Stimulated activated CD8-positive, alpha-beta memory T cell treated with anti-CD3 and anti-CD28 coated beads, Interleukin-2, amount 100 ng/mL, for 1 hour (primary cell): ENCODE measurements at places on chromosomes 4 and X.

GRCh38 chr4:169305651-169306050 is 34.9 kb upstream of the SH3RF1 start:
- no peak for DNase-seq

DNA sequence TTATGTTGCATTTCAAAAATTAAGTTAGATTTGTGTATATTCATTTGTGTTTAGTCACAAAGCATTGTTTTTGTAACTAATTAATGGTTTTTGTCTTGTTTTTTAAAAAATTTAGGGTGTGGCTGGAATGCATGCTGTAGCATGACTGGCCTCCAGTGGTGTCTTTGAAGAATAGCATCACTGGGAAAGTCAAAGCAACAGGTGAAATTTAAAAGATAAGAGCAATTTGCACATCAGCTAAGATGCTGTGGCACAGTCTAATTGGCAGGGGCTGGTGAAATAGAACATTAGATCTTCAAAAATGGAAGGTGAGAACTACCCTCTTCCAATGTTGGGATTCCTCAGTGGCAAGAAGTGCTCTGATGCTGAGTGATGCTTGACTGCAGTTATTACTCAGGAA is 45.3 kb downstream of the ANK2 start:
- DNase-seq: no peak

GRCh38 chr4:119059221-119059620 is 76.4 kb upstream of the MYOZ2 start:
- DNase-seq: no peak

DNA sequence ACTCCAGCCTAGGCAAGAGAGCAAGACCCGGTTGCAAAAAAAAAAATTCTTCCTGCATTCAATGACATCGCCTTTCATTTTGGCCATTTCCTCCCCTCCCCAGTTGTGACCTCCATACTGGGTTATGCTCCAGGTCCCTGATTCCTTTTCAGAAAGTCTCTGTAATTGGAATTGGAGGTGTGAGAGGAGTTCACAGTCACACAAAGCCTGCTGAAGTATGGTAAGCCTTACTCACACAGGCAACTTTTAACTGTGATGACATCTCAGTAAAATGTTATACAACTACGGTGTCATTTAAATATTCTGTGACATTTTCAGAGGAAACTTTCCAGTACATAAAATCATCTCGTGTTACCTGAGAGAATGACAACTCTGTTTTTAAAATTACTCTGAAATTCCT is 73.6 kb downstream of the CEP44 start:
- no peak for DNase-seq

DNA sequence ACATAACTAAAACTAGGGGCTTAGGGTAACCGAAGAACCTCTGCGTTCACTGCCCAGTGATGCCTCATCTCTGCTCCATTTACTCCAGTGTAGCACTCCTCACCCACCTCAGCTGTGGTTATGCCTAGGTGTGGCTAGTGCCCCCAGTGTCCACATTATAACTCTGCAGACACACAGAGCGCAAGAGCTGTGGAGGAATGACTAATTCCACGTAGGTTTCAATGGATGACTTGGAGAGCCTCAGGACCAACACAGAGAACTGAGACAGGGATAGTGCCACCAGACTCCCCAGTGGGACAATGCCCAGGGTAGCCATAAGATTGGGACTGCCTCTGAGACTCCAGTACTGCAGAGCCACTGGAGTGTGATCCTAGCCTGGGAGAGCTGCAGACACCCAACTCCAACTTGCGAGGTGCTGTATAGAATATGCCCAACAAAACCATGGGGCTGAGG is 542.4 kb upstream of the DIPK2B start:
- DNase-seq: no peak

- no peak for DNase-seq
Observed at GRCh38 chr4:149708513-149709130, 107.0 kb downstream of the IQCM start.

DNA sequence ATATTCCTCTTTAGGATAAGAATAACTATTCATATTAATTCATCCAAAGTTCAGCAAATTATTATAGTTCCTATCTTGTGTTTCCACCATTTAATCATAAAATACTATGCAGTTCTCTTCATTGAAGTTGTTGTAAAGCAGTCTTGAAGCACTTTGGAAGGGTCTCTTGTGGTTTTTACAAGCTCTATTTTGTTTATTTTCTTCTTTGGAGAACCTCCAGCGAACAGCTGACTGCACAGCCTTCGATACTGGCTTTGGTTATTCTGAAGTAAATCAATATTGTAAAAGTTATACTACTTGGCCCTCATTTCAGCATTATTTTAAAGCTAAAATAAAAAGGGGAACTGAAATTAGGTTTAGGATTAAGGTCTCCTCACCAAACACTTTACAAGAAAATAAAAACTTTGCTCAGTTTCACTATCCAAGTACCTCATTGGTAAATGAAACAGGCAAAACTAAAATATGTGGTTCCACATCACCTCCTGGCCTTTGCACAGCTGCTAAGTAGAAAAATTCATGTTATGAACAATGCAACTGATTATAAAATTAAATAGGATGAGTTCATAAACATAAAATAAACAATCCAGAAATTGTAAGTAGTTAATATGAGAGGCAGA is 1629.2 kb upstream of the ADGRL3 start:
- DNase-seq: no peak

GRCh38 chrX:17842769-17843525 is 18.2 kb downstream of the RAI2 start:
- no peak for DNase-seq

DNA sequence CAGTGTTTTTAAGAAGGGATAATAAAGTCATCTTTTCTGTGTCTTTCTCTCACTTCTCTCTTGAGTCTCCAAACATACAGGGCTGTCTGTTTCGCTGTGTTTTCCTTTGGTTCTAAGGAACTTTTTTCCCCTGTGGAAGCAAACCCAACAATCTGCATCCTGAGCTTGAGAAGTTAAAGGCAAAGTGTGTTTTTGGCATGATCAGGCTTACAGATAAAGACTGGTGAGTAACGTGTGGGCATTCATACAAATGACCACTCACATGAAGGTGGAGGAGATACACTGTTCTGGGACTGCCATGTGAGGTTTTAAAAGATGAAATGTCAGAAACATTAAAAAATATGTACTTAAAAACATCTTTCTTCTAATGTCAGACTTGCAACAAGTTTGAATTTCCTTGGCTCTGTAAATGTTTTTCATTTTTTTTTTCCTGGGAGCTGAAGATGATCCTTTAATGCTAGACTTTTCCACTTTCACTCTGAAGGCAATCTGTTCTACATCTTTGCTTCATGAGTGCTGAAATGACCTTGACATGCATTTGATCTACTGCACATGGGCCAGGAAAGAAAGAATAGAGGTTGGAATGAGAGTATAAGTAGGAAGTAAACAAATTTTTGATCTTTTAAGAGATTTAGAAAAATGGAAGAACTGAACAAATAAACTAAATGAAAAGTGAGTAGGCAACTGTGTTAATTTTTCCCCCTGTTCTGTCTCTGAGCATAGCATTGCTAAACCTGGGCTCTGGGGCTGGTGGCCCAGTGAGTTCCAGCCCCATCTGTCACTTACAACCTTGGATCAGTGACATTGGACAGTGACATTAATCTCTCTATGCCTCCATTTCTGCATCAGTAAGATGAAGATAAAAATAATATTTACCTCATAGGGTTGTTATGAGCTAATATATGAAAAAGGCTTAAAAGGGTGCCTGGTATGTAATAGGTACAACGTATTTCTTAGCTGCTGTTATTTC is 151.1 kb upstream of the TBC1D9 start:
- DNase-seq: no peak

- DNase-seq: no peak
Observed at GRCh38 chr4:53863736-53864365, 200.6 kb downstream of the CHIC2 start.

GRCh38 chr4:62544428-62544827 is 1344.3 kb downstream of the ADGRL3 start:
- DNase-seq: no peak

- no peak for DNase-seq
Observed at GRCh38 chr4:83629945-83630721, 94.2 kb downstream of the GPAT3 start.

DNA sequence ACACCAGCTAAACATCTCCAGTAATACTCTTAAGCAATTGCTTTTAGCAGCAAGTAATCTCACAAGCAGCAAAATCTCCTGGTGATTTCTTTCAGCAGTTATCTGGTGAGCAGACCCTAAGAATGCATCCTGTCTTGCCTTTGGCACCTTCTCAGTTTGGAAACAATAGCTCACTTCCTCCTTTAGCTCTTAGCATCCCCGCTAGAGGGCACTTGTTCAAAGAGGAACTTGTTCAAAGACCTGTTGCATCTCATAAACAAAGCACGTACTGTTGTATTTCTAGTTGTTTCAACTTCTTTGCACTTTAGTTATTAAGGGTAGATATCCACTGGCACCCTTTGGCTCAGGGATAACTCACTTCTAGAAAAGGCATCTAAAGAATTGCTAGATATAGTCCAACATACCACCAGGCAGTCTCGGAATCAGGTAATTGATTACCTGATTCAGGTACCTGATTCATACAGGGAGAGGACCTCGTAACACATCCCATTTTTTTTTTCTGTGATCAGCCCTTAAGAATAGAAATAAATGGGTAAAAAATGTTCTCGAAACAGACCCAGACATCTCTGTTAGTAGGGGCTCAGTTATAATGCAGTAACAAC is 81.9 kb upstream of the QRFPR start:
- DNase-seq: no peak

DNA sequence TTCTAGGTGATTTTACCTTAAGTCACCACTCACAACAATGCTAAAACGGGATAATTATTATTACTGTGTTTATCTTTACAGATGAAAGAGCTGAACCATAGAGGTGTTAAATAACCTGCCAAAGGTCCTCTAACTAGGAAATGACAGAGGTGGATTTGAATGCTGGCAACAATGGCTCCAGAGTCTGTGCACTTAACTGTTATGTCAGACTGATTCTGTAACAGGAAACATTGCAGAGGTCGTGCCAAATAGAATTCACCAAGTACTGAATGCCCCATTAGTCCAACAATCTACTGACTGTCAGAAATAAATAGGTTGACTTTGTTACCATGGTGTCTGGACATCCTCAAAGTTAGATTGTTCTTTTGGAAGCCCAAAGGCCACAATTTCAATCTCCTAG is 20.9 kb upstream of the USP27X start:
- no peak for DNase-seq

GRCh38 chrX:23494741-23495140 is 160.1 kb downstream of the PTCHD1 start:
- no peak for DNase-seq

DNA sequence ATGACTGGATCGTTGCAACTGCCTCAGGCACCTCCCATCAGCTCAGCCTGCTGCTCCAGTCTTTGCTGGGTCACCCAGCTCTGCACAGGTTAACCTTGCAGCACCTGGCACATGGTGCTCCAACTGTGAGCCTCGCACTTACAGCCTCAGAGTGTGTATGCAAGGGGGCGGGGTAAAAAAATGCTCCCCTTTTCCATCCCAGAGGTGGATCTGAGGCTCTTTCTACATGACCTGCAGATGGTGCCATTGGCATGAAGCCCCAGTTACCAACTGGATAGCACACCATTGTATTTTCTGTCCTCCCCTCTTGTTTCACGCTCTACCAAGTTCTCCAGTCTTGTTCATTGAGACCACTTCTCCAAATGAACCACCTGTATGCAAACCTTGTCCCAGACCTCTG is 46.2 kb upstream of the TRPC3 start:
- DNase-seq: no peak

- no peak for DNase-seq
Observed at GRCh38 chr4:186617921-186618320, 62.6 kb upstream of the MTNR1A start.

DNA sequence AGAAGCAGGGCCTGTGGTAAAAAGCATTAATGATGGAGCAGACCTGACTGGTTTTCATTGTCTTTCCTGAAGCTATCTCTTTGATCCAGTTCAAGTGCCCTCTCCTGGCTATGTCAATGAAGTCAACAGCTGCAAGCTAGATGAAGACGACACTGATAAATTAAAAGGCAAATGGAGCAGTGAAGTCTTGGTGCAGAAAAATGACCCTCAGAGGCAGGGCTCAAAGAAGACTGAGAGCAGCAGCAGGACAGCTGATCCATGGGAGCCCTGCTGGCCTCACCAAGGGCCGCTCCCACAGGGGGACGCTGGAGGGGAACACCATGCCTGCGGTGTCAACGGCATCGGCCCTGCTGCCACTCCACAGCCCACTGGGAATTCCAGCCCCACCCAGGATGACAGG is 96.2 kb downstream of the RELL1 start:
- DNase-seq: no peak

GRCh38 chrX:27815209-27815608 is 7.4 kb downstream of the MAGEB10 start:
- no peak for DNase-seq

DNA sequence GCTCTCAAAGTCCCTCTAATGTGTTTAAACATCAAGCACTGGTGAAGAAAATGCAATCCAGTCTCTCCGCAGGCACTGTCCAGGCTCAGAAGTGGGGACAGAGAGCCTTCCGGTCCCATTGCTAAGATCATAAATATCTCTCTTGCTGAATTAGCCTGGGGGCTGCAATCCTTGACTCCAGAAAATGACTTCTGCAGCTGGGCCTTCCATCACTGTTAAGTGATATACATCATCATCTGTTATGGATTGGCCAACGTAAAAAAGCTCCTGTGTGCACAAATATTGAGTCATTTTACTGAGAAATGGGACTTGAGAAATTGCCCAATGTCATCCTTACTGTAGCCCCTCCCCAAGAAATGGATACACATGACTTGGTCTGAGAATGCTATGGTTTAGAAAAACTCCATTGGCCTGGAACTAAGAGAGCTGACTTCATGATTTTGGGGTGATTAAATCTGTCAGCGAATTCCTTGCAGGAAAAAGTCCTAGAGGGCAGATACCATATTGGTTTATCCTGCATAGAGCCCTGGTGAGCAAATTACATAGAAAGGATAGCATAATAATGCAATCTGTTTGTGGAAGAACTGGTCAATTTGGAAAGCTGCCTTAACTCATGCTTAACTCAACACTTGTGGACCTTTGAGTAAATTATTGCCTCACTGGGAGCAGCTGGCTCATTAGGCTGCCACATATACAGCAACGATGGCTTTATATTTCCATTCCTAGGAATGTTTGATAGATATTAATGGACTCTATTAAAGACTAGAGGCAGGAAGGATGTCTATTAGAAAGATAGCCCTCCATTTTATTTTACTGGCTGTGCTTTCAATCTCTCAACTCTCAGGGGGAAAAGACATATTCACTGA is 346.1 kb downstream of the GBA3 start:
- no peak for DNase-seq

DNA sequence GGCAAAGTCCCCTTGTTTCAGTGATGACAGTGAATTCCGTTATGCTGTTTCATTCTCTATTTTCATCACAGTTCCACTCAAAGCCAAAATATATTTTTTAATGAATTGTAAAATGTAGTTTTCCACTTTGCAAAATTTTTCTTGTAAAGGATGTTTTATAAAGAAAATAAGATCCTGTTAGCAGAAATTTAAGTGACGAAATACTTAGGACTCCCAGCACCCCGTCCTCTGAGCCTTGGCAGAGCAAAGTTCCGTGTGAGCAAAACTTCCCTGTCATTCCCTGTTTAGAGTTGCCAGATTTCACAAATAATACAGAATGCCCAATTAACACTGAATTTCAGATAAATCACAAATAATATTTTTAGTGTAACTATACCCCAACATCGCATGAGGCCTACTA is 81.0 kb upstream of the RBPJ start:
- DNase-seq: no peak

- no peak for DNase-seq
Observed at GRCh38 chr4:88575186-88575585, 17.1 kb upstream of the HERC3 start.
